AG04449 (cell line): ENCODE measurements at places on chromosomes 16 and 17.

- no peak for DNase-seq
Observed at GRCh38 chr17:57649731-57650484, 95.2 kb downstream of the CCDC182 start.

- DNase-seq, result no peak
Observed at GRCh38 chr17:67912656-67913055, 83.6 kb downstream of the C17orf58 start.

- DNase-seq, result no peak
Observed at GRCh38 chr17:5812590-5812989, 228.3 kb upstream of the NLRP1 start.

DNA sequence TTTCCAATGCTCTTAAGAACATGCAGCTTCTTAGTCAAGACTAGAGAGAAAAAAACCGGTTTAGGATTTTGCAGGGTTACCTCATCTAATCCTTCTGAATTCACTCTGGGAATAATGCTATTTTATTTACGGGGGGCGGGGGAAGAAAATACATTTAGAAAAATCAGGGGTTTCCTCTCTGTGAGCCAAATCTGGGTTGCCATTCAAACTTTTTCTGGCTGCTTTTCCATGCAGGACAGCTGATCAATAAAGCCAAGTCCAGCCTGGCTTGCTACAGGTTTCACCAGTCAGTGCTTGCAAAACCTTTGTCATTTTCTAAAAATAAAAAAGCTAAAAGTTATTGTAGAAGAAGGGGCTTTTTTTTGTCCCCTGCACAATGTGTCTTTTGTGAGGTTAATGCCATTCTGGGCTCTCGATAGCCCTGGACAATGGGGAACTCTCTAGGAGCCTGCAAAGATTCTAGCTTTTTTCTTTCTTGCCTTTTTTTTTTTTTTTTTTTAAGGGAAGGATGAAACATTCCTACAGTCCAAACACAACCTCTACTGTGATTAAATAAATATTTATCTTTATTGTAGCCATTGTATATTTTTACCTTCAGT, 13.1 kb upstream of the ZFHX3 start:
- DNase-seq, result no peak

GRCh38 chr17:27654654-27655524, 23.9 kb downstream of the LGALS9 start:
- no peak for DNase-seq
